Gastrocnemius medialis (tissue), 4 donors: ENCODE measurements at places on chromosomes 5 and 9.
A peak's percentile ranks its signal among the peaks of the same experiment; 100 is the strongest.

DNA sequence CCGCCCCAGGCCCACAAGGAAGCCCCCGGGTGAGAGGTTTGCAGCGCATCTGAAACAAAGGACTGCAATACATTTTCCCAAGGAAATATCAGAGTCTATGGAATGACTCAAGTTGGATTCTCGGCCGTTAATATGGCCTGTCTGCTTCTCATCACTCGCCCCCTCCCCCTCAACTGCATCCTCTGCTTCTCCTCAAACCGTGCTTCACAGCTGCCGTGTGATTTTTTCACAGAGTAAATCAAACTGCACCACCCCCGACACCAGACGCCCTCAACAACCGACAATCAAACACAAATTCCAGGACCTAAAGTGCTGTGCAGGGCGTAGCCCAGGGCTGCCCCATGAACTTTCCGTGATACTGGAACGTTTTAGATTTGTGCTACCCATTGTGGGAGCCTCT lies 176.9 kb downstream of the ROR2 start:
- no peak for DNase-seq

DNA sequence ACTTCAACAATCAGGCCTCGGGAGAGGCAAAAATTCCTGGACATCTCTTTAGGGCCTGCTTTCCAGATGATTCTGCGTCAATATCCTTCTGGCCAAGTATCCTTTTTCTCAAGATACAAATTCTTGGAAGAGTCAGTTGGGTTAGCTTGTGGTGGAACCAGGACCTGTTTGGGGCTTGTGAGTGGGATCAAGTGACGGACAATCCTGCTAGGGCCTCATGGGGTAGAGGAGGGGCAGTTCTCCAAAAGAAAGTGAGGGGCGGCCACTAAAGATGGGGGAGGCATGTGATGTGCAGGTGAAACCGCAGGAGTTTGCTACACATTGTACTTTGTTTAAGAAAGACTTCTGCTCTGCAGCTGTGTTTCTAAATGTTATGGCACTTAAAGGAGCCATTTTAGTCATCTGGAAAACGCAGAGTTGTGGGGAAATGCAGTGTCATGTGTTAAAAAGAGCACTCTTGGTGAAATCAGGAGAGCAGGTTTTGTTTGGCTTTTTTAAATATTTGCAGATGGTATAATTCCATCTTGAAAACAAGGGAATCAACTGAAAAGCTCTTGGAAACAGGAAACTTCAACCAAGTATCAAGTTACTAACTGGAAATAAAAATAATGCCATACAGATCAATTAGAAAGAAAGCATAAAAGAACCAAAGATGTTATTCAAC lies 27.4 kb upstream of the GSN start:
- DNase-seq: no peak

DNA sequence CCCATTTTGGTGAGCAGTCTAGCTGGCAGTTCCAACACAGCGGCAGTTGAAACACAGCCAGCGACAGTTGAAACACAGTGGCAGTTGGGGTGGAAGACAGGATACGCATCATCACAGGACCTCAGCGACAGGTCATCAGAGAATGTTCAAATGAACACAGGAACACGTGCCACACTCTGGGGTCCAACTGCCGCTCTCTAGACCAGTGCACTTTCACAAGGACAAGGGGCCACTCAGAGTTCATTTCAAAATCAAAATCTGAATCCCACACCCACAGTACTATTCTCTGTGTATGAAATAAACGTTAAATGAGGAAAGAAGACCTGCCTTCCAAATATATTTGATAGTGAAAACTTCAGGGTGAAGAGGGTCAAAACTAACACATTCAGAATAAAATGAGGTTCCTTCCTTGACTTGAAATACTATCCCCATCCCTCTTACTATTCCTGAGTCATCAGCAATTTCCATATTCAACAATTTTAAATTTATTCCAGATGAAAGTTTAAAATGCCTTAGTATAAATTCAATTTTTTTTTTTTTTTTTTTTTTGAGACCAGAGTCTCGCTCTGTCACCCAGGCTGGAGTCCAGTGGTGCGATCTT lies 53.0 kb upstream of the SIMC1 start:
- DNase-seq: no peak

DNA sequence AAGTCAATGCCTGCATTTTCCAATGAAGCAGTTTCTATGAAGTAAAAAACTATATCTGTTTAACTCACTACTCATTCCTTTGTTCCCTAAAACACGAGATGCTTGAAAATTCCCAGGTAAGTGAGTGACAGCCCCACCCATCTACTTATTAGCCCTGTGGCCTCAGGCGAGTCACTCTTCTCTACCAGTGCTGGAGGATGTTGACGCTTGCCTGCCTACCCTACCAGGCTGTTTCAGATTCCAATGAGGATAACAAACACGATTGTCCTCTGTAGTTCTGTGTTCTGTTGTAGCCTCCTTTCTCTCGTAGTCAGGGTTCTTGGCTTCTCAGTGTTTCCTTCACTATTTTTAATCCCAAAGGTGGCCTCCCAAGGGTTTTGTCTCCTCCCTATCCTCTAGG lies 388.8 kb downstream of the KDM4C start:
- DNase-seq: no peak

- DNase-seq: no peak
Observed at GRCh38 chr5:16812911-16813310, 123.2 kb downstream of the MYO10 start.

DNA sequence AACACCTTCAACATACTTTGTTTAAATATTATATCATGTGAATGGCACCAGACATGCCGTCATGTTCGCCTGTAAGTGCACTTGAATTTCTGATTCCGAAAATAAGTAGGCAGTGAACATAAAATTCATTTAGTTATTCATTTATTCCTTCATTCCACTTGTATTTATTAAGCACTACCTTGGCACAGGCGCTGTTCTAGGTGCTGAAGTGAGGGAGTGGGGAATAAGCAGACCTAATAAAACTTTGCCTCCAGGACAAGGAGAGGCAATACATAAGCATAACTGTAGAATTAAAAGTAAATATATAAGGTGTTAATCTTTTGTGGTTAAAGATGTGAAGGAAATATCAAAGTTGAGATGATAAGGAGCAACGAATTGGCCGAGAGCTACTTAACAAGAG lies 297.4 kb downstream of the TENT4A start:
- no peak for DNase-seq

DNA sequence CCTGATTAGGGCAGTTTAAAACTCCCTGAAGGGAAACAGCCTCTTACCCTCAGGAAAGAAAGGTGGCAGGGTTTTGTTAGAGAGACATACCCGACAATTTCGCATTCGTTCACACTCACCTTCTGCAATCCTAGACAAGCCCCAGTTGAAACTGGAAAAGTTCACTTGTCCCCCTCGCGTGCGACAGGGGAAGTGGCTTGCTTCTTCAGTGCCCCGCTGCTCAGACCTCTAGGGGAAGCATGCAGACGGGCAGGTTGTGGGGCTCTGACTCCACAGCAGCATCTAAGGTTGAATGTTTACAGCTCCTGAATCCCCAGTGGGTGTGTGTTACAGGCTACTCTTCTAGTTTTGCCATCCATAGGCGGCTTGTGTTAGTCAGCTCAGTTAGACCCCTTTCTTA lies 575.7 kb upstream of the ACO1 start:
- no peak for DNase-seq

DNA sequence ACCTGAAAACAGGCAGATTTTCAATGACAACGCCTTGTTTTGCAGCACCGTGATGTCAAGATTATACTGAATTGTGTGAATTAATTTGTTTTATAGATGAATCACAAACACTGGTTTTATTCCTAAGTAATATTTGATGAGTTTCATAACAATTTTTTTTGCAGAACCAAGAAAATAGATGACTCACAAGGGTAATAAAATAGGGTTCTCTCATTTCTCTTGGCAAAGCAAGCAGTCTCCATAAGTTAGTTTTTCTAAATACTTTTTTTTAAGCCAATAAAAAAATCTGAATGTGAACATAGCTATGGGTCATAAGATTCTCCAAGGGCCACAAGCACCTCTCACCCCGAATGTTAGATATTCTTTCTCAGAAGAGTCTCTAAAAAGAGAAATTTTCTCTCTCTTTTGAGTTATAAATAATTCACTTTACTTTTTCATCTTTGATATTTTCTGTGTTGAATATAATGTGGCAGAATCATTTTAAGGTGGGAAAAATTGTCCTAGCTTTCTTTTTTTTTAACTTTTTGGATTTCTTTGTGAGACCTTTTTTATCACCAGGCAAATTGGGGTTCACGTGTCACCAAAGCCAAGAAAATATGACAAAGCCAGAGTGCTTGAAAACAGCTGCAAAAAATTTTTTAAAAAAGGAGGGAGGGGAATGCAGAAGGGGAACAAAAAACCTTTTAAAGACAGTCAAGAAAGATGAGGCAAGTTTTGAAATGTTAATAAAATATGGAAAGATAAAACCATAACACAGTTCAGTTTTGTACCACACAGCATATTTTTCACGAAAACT lies 174.6 kb upstream of the DAPK1 start:
- no peak for DNase-seq

- DNase-seq: peak; percentile 54
Observed at GRCh38 chr9:37676411-37676830, 25.7 kb downstream of the FRMPD1 start.

GRCh38 chr9:117938896-117939295 lies 234.7 kb downstream of the TLR4 start:
- no peak for DNase-seq

DNA sequence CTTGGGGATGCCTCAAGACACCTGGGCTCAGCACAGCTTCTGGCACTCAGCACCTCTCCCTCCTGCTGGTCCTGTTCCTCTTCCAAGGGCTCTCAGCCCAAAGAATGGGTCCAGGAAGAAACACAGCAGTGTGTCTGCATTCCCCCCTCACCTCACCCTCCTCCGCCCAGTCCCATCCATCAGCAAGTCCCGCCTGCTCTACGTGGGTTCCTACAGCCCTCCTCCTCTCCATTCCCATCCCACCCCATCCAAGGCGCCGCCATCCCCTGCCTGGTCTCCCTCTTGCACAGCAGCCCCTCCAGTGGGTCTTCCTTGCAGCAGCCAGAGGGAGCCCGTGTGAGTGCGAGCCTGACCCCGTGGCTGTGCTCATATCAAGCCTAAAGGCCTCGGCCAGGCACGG lies 52.3 kb upstream of the RPL26L1 start:
- no peak for DNase-seq

- DNase-seq: no peak
Observed at GRCh38 chr5:180436275-180436674, 57.9 kb upstream of the CNOT6 start.

DNA sequence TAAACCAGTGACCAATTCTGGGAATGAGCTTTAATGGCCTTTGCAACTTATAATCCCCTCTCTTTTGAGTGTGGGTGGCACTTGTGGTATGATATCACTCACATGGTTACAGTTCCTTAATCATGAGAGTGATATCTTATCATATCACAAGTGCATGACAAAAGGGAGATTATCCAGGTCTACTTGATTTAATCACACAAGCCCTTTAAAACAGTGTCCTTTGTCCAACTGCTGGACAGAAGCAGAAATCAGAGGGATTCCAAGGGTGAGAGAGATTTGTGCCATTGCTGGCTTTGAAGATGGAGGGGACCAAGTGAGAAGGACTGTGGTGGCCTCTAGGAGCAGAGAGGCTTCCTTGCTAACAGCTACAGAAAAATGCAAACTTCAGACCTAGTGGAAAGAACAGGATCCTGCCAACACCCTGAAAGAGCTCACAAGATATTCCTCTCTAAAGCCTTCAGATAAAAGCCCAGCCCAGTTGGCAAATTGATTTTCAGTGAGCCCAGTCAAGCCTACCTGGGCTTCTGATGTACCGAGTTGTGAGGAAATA lies 279.0 kb upstream of the TLE4 start:
- no peak for DNase-seq

DNA sequence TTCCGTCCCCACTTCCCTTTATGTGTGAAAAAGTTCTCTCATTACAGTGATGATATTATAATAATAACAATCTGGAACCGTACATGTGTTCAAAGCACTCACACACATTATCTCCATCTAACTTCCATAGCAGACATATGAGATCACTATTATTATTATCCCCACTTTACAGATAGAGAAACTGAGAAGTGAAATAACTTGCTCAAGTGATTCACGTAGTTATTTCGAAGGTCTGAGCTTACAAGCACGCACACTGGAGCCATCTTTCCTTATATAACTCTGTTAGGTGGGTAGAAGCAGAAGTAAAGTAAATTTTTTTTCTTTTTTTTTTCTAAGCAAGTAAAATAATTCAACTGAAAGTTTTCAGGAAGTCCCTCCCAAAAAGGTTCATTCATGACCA lies 62.9 kb upstream of the PTGER4 start:
- no peak for DNase-seq

- DNase-seq: no peak
Observed at GRCh38 chr5:143396353-143396940, 7.0 kb downstream of the NR3C1 start.

- no peak for DNase-seq
Observed at GRCh38 chr5:116699332-116699731, 124.7 kb upstream of the SEMA6A start.

- no peak for DNase-seq
Observed at GRCh38 chr5:181045316-181045715, 5.2 kb downstream of the BTNL9 start.

DNA sequence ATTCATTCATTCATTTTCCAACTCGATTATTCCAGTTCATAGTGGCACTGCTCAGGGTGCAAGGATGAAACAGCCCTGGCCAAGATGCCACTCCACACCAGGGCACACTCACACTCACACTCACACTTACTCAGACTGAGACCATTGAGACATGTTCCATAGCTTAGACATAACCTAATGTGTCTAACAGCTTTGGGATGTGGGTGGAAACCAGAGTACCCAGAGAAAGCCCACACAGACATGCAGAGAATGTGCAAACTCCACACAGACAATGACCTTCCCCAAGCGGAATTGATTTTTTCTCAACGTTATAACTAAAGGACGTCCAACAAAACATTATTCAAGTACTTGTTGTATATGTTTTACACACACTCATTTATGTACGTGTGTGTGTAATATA lies 1363.5 kb downstream of the EFNA5 start:
- no peak for DNase-seq

- peak; percentile 23 for DNase-seq
Observed at GRCh38 chr5:76790632-76791290, 28.1 kb upstream of the F2RL1 start.
